NCI-H1105 treated with DMSO at 0.1 percent for 48 hours (cell line): ENCODE measurements at places on chromosomes 13 and 19.

- no peak for DNase-seq
Measured at GRCh38 chr13:25453850-25454365, 82.1 kb downstream of the ATP8A2 start.

- no peak for DNase-seq
Measured at GRCh38 chr19:29514525-29515232, 11.1 kb upstream of the VSTM2B start.

GRCh38 chr19:5680084-5680436 lies 256 bp downstream of the MICOS13 start:
- DNase-seq: no peak

DNA sequence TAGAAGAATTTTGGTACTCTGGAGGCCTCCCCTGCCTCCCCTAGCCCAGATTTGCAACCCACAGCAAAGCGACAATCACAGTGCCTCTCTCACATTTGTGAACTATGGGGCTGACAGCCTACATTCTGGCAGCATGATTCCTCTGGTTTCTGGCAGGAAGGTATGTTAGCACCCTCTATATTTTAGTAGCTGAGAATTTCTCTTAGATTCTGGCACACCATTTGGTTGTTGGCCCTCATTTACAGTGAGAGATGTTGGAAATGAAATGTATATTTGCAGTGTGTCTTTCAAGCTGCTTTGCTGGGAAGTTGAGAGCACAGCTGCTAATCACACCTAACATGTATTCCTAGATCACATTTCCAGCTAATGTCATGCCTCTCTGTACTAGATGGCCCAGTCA lies 735.0 kb downstream of the FGF9 start:
- no peak for DNase-seq

DNA sequence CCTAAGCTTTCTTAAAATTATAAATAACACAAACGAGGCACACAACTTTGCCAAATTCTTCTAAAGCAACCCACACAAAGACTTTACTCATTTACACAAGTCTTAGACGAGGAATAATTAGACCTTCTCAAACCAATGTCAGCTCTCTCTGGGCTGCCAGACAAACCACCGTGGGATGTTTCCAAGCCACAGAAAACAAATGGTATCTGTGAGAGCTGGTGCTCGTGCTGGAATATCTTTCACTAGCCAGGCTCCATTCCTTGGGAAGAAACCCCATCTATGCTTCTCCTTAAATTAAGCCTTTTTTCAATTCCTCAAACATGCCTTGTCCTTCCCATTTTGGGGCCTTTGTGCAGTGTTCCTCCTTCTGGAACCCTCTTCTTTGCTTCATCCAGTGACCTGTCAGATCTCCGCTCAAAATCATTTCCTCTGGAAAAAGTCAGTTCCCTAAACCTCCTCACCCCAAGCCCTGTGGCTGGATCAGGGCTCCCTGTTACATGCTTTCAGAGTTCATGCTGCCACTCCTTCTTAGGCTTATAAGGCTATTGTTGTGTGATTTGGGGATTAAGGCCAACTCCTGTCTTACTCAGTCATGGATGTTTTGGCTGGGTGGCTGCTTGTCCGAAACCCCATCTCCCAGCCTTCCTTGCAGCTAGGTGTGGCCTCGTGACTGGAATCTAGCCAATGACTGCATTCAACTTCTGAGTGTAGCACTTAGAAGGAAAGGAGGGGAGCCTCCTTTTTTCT lies 64.2 kb upstream of the GTF2F2 start:
- DNase-seq: no peak

GRCh38 chr19:50921426-50922316 lies 10.5 kb upstream of the KLK4 start:
- no peak for DNase-seq

DNA sequence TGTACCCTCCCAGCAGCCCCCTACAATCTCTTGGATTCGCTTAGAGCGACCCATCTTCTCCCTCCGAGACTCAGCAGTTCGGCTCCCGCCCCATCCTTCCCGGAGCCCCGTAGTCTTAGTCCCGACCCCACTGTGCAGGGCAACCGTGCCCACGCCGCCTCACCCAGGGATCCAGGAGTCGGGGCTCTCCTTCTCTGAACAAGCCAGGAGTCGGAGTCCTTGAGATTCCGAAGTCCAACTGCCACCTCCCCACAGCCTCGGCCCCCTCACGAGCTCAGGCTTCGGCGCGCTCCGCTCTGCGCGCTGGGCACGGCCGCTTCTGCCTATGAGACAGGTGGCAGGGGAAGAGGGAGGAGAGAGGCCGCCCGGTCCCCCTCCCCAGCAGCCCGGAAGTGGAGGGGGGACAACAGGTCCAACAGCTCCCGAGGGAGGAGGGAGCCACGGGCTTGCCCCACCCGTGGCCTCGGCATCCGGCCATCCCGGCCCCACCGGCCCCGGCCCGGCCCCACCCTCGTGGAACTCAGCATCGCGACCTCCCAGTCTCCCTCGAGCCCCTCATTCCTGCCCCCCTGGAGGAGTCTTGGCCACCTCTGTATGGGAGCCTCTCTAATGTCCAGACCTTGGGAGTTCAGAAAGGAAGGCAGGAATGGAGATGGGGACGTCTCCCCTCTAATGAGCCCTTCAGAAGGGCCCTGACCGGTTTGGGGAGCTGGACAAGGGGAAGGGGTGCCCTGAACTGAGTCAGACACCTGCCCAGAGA lies at the start of gene PHLDB3:
Gene PHLDB3 (minus strand): TSS at position 321 of the 760 bp plus-strand sequence. CDS start 628 bp downstream, outside the sequence.
- peak; percentile 44 for DNase-seq

DNA sequence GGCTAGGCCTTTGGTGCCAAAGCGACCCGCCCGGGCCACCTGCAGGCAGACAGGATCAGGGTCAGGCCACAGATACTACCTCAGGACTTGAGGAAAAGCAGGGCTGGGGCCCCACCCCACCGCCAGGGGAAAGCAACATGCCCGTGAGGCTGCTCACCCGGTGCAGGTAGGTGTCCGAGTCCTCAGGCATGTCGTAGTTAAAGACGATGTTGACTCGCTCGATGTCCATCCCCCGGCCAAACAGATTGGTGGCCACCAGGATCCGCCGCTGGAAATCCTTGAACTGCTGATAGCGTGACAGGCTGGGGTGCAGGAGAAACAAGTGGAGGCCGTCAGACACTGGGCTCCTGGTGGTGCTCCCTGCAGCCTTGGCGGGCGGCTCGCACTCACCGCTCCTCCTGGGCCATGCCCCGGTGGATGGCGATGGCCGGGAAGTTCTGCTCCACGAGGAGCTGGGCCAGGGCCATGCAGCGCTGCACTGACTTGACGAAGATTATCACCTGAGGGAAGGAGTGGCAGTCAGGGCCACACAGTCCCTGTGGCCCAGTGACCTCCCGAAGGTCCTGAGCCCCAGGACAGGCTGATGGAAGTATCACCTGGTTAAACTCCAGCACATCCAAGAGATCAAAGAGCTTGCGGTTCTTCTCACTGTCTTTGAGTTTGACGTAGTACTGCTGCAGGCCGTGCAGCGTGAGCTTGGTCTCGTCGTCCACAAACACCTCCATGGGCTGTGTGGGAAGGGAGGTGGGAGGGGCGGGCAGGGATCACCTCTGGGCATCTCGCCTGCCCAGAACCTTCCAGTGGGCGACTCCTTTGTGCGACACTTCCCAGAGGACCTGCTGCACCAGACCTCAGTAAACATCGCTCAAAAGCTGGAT lies 9.8 kb downstream of the DDX39A start:
- DNase-seq: no peak

DNA sequence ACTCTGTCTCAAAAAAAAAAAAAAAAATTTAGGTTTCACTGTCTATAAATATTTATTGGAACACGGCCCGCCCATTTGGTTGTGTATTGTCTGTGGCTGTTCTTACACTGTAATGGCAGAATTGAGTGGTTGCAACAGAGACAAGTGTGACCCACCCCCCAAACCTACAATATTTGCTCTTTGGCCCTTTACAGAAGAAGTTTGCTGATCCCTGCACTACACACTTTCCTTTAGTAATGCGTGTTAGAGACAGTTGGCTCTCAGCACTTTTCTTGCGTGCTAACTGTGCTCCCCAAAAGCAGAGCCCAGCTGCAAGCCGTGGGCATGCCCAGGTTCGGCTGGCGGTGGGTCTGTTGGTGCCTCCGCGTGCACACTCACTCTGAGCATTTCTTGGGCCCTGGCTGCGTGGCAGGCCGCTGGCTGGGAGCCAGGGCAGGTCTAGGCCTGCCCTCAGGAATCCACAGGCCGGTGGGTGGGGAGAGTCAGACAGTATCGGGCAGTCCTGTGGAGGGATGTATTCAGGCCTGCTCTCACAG lies 72.6 kb downstream of the SIPA1L3 start:
- DNase-seq: peak; percentile 74

DNA sequence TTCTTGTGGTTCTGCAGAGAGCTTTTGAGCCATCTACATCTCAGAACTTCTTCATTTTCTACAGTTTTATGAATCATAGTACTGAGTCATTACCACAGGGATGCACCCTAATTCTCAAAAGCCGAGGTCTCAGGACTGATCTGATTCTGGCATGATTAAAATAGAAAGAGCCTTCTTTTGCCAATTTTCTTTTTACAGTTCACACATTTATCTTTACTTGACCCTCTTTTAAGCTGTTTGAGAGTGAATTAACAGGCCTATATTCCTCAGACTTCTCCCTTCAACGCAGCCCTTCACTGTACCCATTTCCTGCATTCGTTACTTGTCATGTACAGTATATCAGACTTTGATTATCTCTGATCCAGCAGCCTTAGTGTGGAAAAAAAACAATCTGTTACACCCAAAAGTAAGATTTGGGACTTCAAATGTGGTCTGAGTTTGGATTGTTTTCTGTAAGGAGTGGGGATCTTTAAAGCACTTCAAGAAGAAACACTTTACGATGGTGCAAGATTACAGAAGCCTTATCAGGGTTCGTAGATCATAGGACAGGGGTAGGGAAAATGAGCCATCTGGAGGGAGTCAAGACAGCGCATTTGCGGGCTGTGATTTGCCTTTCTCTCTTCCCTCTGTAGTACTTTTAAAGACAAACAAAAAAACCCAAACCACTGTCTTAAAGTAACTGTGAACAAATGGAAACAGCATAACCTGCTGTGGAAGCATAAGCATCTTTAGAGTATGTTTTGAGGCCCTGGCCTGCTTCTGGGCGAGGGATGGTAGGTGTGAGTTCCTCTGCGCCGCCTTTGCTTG lies 15.3 kb upstream of the GPR183 start:
- DNase-seq: no peak

GRCh38 chr13:42728507-42729180 lies 52.7 kb upstream of the FAM216B start:
- no peak for DNase-seq

DNA sequence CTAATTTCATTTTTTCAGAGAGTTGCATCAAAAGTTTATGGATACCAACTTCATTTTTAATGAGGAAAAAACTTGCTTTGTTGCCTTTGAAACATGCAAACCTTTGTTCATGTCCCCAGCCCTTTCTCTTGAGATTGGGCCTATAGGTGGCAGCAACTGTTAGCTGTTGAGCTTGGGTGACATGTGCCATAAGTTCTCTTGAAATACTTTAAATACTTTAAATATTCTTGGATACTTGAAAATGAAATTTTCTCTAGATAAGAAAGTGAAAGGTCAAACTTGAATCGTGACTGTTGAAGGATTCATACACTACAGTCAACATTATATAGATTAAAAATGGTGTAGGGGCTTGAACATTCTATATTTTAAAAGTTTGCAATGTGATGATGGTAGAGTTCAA lies 294.9 kb downstream of the NDFIP2 start:
- no peak for DNase-seq

DNA sequence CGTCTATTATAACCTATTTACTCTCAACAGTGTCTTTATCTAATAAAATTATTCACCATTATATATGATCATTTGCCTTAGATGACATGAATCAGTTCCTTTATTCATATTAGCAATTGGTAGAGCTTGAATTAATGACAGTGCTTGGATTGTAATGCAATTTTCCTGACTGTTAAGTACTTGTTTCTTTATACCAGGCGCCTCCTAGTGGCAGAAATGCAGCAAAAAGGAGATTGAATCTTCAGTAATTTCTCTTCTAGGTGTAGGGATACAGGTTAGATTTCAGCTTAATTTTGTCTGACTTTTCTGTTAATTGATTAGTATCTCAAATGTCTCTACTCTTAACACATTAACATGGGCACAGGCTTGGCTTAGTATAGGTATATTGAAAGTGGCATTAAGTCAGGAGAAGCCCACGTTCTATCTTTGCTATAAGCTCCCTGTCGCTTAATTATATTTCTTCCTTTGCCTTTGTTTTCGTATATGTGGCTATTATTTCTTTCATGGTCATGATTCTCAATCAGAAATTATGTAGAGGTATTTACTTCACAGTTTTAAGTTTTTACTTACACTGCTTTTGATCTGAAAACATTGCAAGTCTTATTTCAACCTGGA lies 9.1 kb upstream of the LHFPL6 start:
- peak; percentile 48 for DNase-seq

GRCh38 chr13:20366056-20366455 lies 133.9 kb upstream of the GJB6 start:
- DNase-seq: no peak

GRCh38 chr19:28602675-28603298 lies 610.2 kb downstream of the UQCRFS1 start:
- DNase-seq: no peak

GRCh38 chr13:42276683-42277082 lies 4.7 kb downstream of the AKAP11 start:
- DNase-seq: no peak

GRCh38 chr19:13817018-13817614 lies 21.9 kb downstream of the ZSWIM4 start:
- no peak for DNase-seq

DNA sequence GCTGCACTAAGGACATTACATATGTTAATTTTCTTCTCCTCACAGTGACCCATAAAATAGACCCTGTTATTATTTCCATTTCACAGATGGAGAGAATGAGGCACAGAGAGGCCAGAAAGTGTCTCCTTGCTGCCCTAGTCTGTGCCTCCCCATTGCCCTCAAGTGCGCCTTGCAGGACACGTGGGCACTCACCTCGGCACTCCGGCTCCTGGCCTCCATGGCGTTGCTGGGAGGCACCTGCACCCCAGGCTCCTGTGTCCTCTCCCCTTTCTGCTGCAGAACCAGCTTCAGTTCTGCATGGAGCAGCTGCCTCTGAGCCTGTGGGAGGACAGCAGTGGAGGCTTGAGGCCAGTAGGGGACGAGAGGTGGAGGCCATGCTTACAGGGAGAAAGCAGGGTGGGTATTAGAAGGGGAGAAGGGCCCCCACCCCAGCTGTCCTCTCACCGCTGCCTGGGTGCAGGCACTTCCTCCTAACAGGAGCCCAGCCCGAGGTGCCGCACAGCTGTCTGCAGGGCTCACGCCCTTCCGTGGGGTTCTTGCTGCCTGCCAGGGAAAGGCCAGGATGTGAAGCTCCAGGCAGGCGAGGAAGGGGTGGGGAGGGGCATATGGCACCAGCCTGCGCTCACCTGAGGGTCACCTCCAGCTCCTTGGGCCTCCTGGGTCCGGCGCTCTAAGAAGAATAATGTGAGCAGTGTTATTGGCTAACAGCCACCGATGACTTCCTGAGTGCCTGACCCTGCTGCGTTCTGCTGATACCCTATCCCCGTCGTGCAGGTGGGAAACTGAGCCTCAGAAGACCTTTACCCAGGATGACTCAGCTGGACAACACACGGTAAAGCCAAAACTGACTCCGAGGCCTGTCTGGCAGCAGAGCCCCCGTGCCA lies 5.2 kb downstream of the PRX start:
- DNase-seq: no peak

GRCh38 chr13:71751073-71751472 lies 115.9 kb downstream of the DACH1 start:
- DNase-seq: peak; percentile 85

- peak; percentile 52 for DNase-seq
Measured at GRCh38 chr19:18160971-18161635, 8.1 kb downstream of the PIK3R2 start.
